Endothelial cell (in vitro differentiated cells): ENCODE measurements at places on chromosomes 3 and 15. TPM values are rescaled to one million over a fixed set of nuclear protein-coding genes. Genes with fewer than 3 reads are reported as not detected.

DNA sequence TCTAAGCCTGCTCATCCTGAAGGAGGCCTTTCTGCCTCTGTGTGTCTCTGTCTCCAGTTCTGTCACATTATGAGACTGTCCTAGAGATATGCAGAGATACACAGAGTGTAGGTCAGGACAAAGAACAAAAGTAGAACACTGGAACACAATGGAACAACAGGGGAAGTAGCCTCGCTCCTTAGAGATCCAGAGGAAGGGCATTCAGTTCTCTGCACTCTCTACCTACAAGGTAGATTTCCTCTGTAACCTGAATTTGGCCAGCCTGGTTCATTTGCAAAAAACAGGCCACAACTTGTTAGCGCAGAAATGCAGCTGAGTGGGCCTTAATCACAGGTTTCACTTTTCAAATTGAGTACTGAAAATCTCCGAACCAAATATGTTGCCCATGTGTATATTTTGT lies 19.4 kb downstream of the NEK10 start:
- H3K4me3 ChIP-seq: no peak overlapping the region
- no peaks in the 10 kb centered on the region for H3K36me3 ChIP-seq
- no peak for DNase-seq
- H3K27me3 ChIP-seq: no peaks in the 10 kb centered on the region
- H3K4me1 ChIP-seq: peaks cover 10% of the 10 kb centered on the region

DNA sequence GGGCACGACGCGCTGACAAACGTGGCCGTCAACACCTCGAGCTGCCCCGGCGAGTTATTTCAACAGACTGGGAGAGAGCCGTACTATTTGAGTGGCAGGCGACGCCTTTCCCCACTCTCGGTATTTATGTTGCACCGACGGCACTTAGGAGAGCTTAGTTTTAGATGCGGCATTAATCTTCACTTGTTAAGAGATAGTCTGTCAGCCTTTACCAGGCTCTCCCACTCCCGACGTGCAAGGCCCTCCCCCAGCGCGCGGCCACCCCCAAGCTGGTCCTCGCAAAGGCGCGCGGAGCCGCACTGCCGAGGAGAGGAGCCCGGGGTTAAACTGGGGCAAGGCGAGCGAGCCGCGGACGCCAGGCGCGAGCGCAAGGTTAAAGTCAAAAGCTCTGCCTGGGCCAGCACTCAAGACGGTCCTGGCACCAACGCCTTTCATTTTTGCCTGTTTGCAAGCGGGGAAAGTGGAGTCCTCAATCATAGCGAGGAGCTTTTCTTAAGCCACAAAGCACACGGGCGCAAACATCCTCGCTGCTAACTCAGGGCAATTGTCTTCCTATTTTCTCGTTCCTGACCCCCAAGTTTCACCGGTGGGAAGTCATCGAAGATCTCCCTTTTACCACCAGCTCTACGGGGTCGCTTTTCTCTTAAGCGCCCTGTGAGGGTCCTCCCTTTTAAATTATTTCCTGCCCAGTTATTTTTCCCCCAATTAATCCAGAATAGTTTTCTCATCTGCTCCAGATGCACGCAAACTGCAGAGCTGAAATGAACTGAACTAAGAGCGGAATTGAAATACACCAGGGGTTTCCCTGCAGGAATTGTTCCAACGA lies 86.6 kb downstream of the NR2F2 start:
- H3K4me3 ChIP-seq: no peak overlapping the region
- no peaks in the 10 kb centered on the region for H3K36me3 ChIP-seq
- peak; percentile 29 for DNase-seq
- H3K27me3 ChIP-seq: peaks cover 22% of the 10 kb centered on the region
- no peak overlapping the region for H3K27ac ChIP-seq

- H3K4me3 ChIP-seq: no peak overlapping the region
- H3K27ac ChIP-seq: no peak overlapping the region
- H3K36me3 ChIP-seq: no peaks in the 10 kb centered on the region
- no peak for DNase-seq
- no peaks in the 10 kb centered on the region for H3K27me3 ChIP-seq
Observed at GRCh38 chr15:86036243-86036642, 43.4 kb upstream of the AGBL1 start.

GRCh38 chr15:43220991-43221403 lies at the start of gene EPB42:
TSS of gene EPB42 (minus strand) at chr15:43221018. CDS start at chr15:43220825, 193 bp downstream.
- peaks cover 3% of the 10 kb centered on the region for H3K4me1 ChIP-seq
- DNase-seq: no peak
- H3K4me3 ChIP-seq: no peak within 1 kb of the TSS
- peaks cover 3% of the 10 kb centered on the region for H3K27me3 ChIP-seq
- no peaks in the 10 kb centered on the region for H3K36me3 ChIP-seq

DNA sequence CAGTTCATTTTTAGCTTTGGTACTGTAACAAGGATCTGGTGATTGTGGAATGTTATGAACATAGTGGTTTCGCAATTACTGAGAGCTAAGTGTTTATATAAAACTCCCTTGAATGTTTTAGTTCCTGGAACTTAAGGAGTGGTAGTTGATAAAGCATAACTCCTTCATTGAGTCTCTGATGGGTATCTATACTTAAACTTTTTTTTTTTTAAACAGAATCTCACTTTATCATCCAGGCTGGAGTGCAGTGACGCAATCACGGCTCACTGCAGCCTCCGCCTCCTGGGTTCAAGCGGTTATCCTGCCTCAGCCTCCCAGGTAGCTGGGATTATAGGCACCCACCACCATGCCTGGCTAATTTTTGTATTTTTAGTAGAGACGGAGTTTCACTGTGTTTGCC lies 11.3 kb downstream of the PRKCI start:
- H3K27ac ChIP-seq: no peak overlapping the region
- H3K4me1 ChIP-seq: no peaks in the 10 kb centered on the region
- no peaks in the 10 kb centered on the region for H3K27me3 ChIP-seq
- H3K4me3 ChIP-seq: no peak overlapping the region
- no peak for DNase-seq

GRCh38 chr3:128459461-128459820 lies 7.2 kb downstream of the DNAJB8 start:
- no peak overlapping the region for H3K27ac ChIP-seq
- DNase-seq: no peak
- H3K4me3 ChIP-seq: no peak overlapping the region
- H3K36me3 ChIP-seq: peaks cover 7% of the 10 kb centered on the region
- H3K27me3 ChIP-seq: peaks cover 15% of the 10 kb centered on the region

DNA sequence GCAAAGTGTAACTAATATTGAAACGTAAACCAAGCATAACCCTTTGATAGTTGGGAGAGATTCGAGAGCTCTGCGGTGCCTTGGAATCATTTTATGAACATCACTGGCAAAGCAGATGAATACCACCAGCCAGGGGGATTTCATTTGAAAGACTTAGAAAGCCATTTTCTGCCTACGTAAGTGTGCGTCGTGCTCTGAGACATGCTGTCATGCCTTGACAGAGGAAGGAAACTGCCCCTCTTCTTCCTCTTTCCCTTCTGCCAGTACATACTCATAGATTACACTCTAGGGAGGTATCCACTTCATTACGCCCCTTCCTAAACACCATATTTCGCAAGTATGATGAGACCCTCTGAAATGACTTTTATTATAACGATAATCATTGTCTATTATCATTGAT lies 3.3 kb upstream of the MTHFS start:
- no peaks in the 10 kb centered on the region for H3K36me3 ChIP-seq
- peaks cover 32% of the 10 kb centered on the region for H3K4me1 ChIP-seq
- DNase-seq: no peak
- peaks cover 6% of the 10 kb centered on the region for H3K27me3 ChIP-seq

- H3K4me3 ChIP-seq: peak overlapping the region; percentile 32
- H3K27ac ChIP-seq: peak overlapping the region; percentile 4
- H3K27me3 ChIP-seq: peaks cover 2% of the 10 kb centered on the region
- DNase-seq: peak; percentile 64
- H3K4me1 ChIP-seq: peaks cover 25% of the 10 kb centered on the region
- H3K36me3 ChIP-seq: peaks cover 4% of the 10 kb centered on the region
Observed at GRCh38 chr3:196684548-196685407, 27.3 kb downstream of the CEP19 start.

GRCh38 chr15:74229686-74230085 lies 6.4 kb upstream of the CCDC33 start:
- H3K27ac ChIP-seq: no peak overlapping the region
- peaks cover 3% of the 10 kb centered on the region for H3K4me1 ChIP-seq
- DNase-seq: no peak
- no peaks in the 10 kb centered on the region for H3K36me3 ChIP-seq

- H3K4me3 ChIP-seq: no peak overlapping the region
- H3K27me3 ChIP-seq: no peaks in the 10 kb centered on the region
- H3K36me3 ChIP-seq: no peaks in the 10 kb centered on the region
- peaks cover 12% of the 10 kb centered on the region for H3K4me1 ChIP-seq
- no peak for DNase-seq
Observed at GRCh38 chr15:82137261-82137660, 91.4 kb upstream of the MEX3B start.

GRCh38 chr15:69953051-69953450 lies 144.7 kb downstream of the TLE3 start:
- H3K27ac ChIP-seq: no peak overlapping the region
- no peaks in the 10 kb centered on the region for H3K36me3 ChIP-seq
- DNase-seq: no peak
- H3K27me3 ChIP-seq: no peaks in the 10 kb centered on the region
- no peak overlapping the region for H3K4me3 ChIP-seq
- no peaks in the 10 kb centered on the region for H3K4me1 ChIP-seq

DNA sequence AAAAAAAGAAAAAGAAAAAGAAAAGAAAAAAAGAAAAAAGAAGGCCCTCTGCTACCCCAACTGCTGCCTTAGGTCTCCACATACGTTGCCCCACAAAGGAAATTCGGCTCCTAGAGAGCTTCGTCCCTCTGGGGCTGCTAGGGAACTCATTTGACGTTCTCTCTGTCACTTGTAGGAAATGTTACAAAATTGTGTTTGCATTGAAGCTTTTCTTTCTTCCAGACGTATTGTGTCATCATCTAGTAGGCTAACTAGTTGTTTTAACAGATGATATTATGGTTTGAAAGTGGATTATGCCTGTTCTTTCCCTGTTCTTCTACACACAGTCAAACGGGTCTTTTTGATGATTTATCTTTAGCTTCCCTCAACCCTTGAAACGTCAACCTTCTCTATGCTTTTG lies 125.3 kb downstream of the BDH1 start:
- no peak for DNase-seq
- no peak overlapping the region for H3K4me3 ChIP-seq
- H3K36me3 ChIP-seq: peaks cover 4% of the 10 kb centered on the region
- peaks cover 18% of the 10 kb centered on the region for H3K4me1 ChIP-seq
- H3K27ac ChIP-seq: no peak overlapping the region
- H3K27me3 ChIP-seq: no peaks in the 10 kb centered on the region

DNA sequence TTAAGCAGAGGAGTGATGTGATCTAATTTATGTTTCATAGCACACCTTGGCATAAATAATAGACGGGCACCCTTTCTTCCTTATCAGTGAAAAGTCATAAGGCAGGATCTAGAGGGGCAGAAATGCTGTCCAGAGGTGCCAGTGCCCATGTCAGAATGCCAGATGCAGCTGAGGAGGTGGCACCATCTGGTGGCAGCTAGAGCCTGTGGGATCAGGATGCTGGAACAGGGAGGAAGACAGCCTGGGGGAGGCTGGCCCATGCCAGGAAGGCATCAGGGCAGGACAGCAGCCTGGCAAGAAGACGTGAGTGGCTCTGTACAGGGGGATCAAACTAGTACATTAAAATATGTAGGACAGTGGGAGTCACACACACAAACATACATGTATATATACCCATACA lies 16.5 kb downstream of the MYH15 start:
- H3K4me1 ChIP-seq: no peaks in the 10 kb centered on the region
- peak; percentile 9 for DNase-seq
- peaks cover 1% of the 10 kb centered on the region for H3K27me3 ChIP-seq
- H3K27ac ChIP-seq: no peak overlapping the region
- no peak overlapping the region for H3K4me3 ChIP-seq
- H3K36me3 ChIP-seq: no peaks in the 10 kb centered on the region

Gene PLSCR1
- 77.1 TPM for total RNA-seq

Gene PATL2
- total RNA-seq: 0.69 TPM

Gene DNAH12
- 0.85 TPM for total RNA-seq

Gene ROPN1
- total RNA-seq: not detected

Gene KCNMB2
- total RNA-seq: not detected
